ENCODE measurements at places on chromosomes 16 and 17. TPM values are rescaled to one million over a fixed set of nuclear protein-coding genes. Genes with fewer than 3 reads are reported as not detected.

GRCh38 chr16:17303101-17303500 is 167.7 kb downstream of the XYLT1 start:
- peaks cover 45% of the 10 kb centered on the region for H3K4me1 ChIP-seq
- H3K27me3 ChIP-seq, result no peaks in the 10 kb centered on the region
- H3K27ac ChIP-seq, result peak overlapping the region; percentile 60

LSM12 gene
- 83.1 TPM for total RNA-seq

DNA sequence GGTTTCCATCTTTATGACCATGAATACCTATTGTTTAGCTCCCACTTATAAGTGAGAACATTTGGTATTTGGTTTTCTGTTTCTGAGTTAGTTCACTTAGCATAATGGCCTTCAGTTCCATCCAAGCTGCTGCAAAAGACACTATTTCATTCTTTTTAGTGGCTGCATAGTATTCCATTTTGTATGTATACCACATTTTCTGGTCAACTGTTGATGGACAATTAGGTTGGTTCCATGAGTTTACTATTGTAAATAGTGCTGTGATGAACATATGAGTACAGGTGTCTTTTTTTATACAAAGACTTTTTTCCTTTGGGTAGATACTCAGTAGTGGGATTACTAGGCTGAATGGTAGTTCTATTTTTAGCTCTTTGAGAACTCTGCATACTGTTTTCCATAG is 87.8 kb upstream of the GOT2 start:
- H3K27me3 ChIP-seq, result no peaks in the 10 kb centered on the region
- H3K4me3 ChIP-seq, result no peak overlapping the region
- H3K36me3 ChIP-seq, result no peaks in the 10 kb centered on the region
- no peak for DNase-seq
- H3K4me1 ChIP-seq, result no peaks in the 10 kb centered on the region
- no peak overlapping the region for H3K27ac ChIP-seq

- no peaks in the 10 kb centered on the region for H3K36me3 ChIP-seq
- H3K4me1 ChIP-seq, result no peaks in the 10 kb centered on the region
- H3K27me3 ChIP-seq, result no peaks in the 10 kb centered on the region
- DNase-seq, result peak; percentile 7
- no peak overlapping the region for H3K4me3 ChIP-seq
Measured at GRCh38 chr16:23539984-23540816, 16.9 kb downstream of the EARS2 start.
